ENCODE measurements at places on chromosomes 6 and 20.

- no peak for DNase-seq
These were observed 1.0 kb upstream of the SPATA2 start for GRCh38 chr20:49916146-49917002.

DNA sequence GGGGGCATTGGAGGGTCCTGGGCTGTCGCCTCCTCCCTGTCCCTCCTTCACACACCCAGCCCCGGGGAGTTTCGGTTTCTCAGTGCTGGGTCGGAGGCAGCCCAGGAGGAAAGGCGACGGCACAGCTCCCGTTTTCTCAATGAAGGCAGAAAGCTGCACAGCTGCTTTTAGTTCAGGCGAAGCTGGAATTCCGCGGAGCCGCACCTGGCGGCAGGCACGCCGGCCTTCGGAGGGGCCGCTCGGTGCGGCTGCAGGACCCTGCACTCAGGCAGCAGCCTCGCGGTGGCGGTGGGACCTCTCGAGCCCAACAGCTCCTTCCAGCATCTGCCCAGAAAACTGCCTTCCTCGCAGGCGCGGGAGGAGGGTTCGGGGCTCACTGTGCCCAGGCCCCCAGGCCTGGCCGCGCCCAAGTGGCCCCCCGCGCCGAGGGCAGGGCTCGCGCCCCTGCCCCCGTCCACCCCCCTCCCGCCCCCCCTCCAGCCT is 4.6 kb downstream of the FOXQ1 start:
- DNase-seq: no peak

DNA sequence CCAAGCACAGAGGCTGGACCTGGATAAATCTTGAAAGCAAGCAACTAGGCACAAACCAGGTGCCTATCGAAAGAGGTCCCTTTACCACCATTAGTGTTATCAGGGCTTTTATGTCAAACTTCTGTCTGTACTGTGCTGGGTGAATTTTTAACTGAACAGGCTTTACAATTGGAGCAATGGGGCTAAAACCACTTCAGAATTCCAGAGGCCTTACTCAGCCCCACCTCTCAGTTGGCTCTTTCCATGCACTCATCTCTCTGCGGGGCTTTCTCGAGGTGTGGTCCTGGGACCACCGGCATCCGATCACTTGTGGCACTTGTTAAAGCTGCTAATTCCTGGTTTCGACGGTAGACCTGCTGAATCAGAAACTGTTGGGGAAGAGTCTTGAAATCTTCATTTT is 232.5 kb downstream of the SOX4 start:
- no peak for DNase-seq

- DNase-seq: no peak
These were observed 9.3 kb downstream of the AURKA start for GRCh38 chr20:56382696-56383095.

DNA sequence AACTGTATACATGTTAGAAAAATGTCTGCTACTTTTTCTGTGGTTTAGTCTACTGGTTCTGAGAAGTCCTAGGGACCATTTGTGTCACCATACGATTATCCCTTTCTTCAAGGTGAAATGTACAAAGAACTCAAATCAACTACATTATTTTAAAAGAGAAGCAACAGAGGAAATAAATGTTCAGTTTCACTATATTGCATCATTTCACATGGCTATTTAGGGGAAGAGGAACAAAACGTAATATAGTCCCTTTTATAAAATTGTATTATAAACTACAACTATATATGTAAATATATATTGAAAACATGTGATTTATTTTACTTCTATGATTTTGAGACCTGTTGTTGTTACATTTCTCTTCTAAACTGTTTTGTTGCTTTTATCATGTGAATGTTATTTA is 1308.0 kb downstream of the EPHA7 start:
- no peak for DNase-seq

DNA sequence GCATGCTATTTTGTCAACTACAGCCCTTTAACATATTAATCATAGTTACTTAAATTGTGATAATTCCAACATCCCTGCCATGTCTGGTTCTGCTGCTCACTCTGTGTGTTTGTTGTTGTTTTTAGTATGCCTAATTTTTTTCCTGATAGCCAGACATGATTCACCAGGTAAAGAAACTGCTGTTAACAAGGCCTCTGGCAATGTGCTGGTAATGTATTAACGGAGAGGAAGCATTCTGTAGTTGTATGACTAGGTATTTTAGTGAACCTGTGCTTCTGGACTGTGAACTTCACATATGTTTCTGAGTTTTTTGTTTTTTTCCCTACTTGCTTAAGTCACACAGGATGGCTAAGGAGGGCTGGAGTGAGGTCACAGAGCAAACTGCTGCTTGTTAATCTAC is 4.8 kb downstream of the DYNLT2 start:
- no peak for DNase-seq

DNA sequence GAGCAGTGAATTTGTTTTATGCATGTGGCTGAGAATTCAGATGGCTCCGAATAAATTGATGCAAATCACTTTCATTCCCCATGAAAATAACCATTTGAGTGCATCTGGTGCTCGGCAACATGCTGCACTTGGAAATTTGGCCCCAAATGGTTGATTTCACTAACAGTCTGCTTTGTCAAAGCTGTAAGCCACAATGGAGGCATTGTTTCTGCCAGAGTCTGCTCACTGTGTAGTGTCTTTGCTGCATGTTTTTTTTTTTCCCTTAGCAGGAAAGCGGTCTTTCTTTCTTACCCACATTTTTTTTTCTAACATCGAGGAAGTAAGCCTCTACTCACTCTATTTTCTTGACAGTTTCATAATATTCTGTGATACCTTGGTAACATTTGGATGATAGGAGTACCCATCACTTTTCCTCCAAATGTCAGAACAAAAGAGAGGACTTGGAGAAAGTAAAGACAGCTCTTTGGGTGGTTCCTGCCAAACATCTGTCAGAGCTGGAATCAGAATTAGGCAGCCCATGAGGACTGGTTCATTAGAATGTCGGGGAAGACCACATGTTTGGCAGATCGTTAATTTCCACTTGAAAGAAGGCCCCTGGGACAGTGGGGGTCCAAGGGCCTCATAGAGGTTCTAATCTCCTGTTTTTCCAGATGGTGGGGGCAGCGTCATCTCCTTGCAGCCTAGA is 149.5 kb downstream of the DOK5 start:
- DNase-seq: peak; percentile 88

DNA sequence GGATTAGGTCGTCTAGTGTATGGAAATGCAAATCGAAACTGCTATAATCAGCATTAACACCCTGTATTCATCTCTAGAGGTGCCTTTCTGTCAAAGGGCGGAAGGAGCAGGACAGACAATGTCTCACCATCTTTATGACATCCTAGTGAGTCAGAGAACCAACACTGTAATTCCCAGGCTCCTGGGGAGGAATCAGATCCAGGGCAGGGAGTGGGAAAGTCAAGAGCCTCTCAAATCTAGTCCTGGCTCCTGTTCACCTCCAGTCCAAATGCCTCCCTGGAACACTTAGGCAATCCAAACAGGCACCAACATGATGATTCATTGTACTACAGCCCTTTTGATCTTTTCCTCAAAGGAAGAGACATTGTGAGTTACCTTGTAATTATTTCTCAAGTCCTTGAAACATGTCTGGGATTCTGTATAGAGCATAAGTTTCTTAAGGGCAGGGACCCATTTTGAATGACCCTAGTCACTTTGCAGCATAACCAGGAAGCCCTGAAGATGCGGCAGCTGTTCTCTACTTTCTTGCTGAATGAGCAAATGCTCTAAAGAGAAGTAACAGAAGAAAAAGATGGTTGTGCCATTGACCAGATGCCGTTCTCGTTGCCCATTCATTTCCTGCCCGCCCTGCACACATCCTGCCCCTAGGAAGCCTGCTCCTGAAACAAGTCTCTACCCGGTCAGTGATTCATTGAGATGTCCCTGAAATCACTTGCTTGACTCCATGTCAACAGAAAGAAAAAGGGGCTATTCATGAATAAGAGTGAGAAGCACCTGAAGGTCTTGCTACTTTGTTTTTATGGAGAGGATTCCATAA is 112.8 kb upstream of the JARID2 start:
- no peak for DNase-seq

Data from putamen (tissue), 1 donor.